CD8-positive, alpha-beta memory T cell (primary cell): ENCODE measurements at places on chromosomes 12 and 14. TPM values are rescaled to one million over a fixed set of nuclear protein-coding genes. Genes with fewer than 3 reads are reported as not detected.

DNA sequence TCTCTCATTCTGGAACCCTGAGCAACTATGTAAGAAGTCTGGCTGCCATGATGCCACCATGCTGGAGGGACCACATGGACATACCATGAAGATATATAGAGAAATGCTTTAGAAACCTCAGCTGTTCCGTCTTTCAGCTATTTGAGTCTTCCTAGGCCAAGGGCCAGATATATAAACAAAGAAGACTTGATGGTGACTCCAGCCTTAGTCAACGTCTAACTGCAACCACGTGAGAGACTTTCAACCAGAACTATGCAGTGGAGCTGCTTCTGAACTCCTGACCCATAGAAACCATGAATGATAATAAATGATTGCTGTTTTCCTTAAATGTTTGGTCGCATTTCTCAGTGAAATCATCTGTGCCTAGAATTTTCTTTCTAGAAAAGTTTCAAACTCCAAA lies 20.0 kb upstream of the KITLG start:
- DNase-seq: no peak

Gene SPIC
- total RNA-seq: not detected

Gene E2F7
- total RNA-seq: 7.9 TPM

Gene TAS2R31
- 1.0 TPM for total RNA-seq

Gene GPR84
- 0.16 TPM for total RNA-seq

GRCh38 chr12:69783365-69783764 lies 41.7 kb upstream of the MYRFL start:
- no peak for DNase-seq

GRCh38 chr12:30691122-30691879 lies 4.4 kb downstream of the IPO8 start:
- no peak for DNase-seq

DNA sequence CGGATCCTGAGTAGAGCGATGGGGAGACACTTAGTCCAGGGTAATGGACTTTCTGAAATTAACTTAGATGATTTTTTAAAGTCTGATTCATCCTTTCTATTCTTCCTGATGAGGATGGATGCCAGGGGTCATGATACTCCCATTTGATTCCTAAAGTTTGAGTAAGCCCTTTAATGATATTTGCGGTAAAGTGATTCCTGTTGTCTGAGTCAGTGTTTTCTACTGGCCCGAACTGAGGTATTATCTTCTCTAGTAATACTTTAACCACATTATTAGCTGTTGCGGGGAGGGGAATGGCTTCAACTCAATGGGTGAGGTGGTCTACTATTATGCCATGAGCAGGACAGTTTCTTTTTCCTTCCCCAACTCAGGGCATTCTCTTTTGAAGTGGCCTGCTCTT lies 111.6 kb downstream of the RIN3 start:
- DNase-seq: no peak

DNA sequence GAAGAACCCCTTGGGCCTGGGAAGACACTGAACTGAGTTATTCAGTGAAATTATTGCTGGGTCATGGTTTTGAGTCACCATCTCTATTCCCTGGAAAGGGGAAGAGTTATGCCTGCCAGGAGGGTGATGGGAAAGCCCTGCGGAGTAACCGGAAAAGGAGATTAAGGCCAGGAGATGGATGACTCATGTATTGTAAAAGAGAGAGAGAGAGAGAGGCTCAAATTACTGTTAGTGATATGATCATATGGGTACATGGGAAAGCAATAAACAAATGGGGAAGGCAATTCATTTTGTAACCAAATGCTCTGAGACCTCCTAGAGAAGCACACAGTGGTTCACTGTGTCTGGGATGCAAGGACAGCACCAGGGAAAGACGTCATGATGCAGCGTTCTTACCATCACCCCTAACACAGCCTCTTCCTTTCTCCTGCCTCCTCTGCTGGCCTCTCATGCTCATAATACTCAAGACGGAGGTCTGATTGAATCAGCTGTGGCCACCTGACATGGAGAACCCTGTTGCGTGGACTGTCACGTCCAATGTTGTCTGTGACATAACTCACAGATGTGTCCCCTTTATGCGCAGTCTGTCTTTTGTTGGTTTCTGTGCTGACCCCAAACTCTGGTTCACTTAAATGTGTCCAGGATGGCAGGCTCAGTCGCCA lies 243.7 kb downstream of the TMEM132D start:
- DNase-seq: no peak

DNA sequence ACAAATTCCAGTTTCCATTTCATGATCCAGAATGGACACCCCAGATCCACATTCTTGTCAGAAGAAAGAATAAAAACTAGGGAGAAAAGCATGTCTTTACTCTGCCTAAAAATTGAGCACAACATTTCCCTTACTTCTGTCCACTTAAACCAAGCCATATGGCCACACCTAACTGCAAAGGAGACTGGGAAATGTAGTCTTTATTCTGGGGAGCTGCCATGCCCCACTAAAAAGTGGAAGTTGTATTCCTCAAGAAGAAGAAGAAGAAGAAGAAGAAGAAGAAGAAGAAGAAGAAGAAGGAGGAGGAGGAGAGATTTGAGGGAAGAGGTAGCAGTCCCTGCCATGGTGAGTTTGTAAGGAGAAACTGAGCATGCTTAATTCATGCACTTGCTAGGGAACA lies 84.5 kb downstream of the GPR65 start:
- no peak for DNase-seq

Gene ACSS3
- total RNA-seq: not detected

Gene FAM222A
- 3.0 TPM for total RNA-seq

- DNase-seq: peak; percentile 3
These were observed 29.0 kb downstream of the SERPINA11 start for GRCh38 chr14:94423453-94424056.

GRCh38 chr12:98856897-98857540 lies 211.9 kb downstream of the APAF1 start:
- no peak for DNase-seq

GRCh38 chr12:25025260-25025659 lies 76.4 kb upstream of the BCAT1 start:
- no peak for DNase-seq

- no peak for DNase-seq
These were observed 341 bp downstream of the ZNF10 start for GRCh38 chr12:133130808-133131128.

GRCh38 chr12:114656906-114657596 lies 26.9 kb downstream of the TBX3 start:
- no peak for DNase-seq

Gene OR4K15
- total RNA-seq: not detected

DNA sequence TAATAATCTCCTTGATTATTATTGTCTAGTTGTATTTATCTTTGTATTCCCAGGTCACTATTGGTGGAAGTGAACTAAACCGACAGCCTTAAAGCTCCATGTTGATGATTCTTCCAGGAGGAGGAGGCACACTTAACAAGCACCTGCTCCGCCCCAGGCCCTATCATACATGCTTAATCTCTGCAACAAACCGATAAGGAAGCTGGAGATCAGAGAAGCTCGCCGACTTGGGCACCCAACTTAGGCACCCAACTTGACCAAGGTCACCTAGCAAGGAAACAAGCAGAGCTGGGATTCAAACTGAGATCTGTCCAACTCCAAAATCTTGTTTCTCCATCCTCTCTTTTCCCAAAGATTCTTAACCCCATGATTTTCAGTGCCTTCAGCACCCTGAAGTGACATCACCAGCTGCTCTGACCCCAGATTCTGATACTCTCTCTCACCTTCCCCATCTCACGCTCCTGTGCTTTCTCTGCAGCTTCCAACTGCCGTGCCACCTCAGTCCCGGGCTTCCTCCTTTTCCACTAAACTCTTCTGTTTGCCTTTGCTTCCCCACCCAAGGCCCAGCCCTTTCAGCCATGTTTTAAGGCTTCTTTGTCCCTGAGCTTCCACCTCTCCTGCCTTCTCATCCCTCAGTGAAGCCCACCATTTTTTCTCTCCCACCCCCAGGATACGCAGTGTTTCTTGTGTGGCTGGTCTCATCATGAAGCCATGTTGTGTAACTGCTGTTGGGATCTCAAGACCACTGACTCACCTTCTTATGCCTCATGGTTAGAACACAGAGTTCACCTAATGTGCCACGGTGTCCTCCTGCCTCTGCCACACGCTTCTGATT lies 6.6 kb upstream of the KRT18 start:
- DNase-seq: no peak

Gene RNASE8
- total RNA-seq: not detected

DNA sequence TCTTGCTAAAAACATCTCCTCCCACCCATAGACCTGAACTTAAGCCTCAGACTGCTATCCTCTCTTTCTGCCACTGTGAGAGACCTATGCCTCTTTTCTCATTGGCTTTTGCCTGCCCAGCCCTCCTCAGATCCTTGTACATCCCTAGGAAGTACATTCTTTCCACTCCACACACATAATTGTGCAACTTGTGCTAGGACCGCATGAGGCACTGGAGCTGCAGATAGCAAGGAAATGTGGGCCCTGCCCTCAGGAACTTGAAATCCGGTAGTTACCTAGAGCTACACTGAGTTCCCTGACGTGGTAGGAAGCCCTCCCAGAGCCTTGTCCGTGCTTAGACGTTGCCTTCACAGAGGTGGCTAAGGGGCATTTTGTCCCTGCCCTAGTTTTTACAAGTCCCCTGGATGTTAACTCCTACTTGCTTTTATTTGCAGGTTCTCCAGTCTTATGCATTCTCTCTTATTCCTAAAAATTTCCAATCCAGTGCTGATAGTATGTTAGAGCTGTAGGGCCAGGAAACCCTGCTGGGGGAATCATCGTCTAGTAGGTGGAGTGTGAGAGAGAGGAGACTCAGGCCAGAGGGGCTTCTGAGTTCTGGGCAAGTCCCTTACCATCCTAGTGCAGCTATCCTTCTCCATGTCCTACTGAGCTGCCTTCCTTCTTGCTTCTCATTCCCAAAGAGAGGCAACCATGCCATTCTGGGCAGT lies 41.3 kb downstream of the NTF3 start:
- DNase-seq: no peak

Gene MMAB
- 38.5 TPM for total RNA-seq

Gene FITM1
- total RNA-seq: 0.58 TPM

Gene LRRK2
- 0.31 TPM for total RNA-seq

DNA sequence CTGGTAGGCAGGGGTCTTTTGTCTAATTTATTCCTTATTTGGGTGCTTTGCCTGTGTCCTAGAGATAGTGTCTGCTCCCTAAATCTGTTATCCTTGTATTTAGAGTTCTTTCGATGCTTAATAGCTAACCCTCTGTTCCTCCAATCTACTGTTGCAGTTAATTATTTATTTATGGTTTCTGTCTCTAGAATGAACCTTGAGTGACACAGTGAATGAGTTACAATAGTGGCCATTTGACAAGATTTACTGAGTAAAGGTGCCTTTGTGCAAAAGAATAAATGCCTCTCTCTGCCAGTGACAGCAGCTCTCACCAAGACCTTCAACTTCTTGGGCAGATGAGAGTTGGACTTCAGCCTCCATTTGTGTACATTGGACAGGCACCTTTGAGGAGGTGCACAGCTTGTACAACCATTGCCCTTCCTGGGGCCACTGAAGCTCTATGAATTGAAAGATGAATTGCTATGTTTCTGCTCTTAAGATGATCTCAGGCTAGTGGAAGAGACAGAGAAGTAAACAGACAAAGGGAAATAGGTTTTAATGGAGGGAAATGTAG lies 165.9 kb downstream of the DERA start:
- DNase-seq: no peak

Gene TRHDE
- total RNA-seq: not detected

Gene MIP
- not detected for total RNA-seq

GRCh38 chr14:93396456-93396855 lies 34.3 kb upstream of the UNC79 start:
- no peak for DNase-seq

Gene MDGA2
- total RNA-seq: not detected

Gene RPGRIP1
- not detected for total RNA-seq

GRCh38 chr14:69593018-69593677 lies 18.2 kb upstream of the SUSD6 start:
- no peak for DNase-seq

- no peak for DNase-seq
These were observed 134.9 kb upstream of the MAX start for GRCh38 chr14:65237023-65237814.

GRCh38 chr14:45757655-45758054 lies 504.7 kb upstream of the MIS18BP1 start:
- DNase-seq: no peak

DNA sequence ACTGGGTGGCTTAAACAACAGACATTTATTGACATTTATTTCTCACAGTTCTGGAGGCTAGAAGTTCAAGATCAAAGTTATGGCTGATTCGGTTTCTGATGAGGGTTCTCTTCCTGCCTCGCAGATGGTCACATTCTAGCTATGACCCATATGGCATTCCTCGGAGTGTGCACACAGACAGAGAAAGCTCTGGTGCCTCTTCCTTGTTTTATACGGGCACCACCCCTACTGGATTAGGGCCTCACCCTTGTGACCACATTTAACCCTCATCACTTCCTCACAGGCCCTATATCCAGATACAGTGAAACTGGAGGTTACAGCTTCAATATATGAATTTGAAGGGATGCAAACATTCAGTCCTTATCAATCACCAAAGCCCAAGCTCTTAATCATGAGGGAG lies 77.0 kb upstream of the OVCH1 start:
- DNase-seq: no peak

- no peak for DNase-seq
These were observed 118.9 kb downstream of the VEZT start for GRCh38 chr12:95336387-95337067.

Gene TAS2R14
- total RNA-seq: 0.55 TPM

GRCh38 chr14:75499084-75499875 lies 23.0 kb upstream of the BATF start:
- no peak for DNase-seq

GRCh38 chr12:47067771-47068431 lies 11.5 kb upstream of the PCED1B start:
- DNase-seq: no peak

Gene OR6C2
- not detected for total RNA-seq

DNA sequence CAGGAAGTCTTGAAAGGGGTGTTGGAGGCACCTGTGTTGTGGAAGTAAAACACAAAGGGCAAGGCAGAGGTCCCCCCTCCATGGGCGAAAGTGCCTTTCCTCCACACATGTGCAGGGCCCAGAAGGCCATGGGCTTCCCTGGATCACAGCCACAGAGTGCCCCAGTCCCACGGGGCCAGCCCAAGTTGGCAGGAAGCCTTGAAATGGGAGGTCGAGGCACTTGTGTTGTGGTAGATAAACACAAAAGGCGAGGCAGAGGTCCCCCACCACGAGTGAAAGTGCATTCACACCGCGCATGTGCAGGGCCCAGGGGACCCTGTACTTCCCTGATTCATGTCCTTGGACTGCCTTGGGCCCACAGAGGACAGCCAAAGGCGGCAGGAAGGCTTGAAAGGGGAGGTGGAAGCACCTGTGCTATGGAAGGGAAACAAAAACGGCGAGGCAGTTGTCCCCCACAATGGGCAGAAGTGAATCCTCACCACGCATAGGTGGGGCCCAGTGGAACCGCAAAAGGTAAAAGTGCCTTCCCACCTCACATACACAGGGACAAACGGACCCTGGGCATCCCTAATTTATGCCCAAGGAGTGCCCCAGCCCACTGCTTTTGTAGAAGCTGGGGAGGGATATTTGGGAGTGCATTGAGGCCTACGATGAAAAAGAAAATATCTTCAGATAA lies 585.4 kb downstream of the ALG10 start:
- DNase-seq: no peak

- DNase-seq: no peak
These were observed 5.1 kb downstream of the PPP4R4 start for GRCh38 chr14:94179244-94179643.
